Ascending aorta (tissue), 2 donors: ENCODE measurements at places on chromosomes 3 and 15.
A peak's percentile ranks its signal among the peaks of the same experiment; 100 is the strongest.

DNA sequence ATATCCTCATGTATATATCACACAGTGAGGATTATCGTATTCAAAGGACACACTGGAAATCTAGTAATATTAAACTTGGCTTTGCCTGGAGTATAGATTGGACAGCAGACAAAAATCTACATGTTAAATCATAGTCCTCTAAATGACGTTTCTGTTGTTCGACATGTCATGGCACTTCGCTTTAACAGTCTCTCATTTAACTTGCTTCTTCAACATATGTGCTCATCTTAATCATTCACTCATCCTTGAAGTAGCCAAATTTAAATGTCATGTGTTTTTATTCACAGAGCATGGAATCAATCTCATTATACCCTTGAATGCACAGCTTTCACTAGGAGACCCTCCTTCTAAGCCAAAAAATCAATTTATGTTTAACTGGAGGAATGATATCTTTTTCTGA lies 417.0 kb upstream of the CNTN6 start:
- DNase-seq = no peak

GRCh38 chr3:151548195-151548594 lies 87.3 kb upstream of the IGSF10 start:
- no peak for DNase-seq

DNA sequence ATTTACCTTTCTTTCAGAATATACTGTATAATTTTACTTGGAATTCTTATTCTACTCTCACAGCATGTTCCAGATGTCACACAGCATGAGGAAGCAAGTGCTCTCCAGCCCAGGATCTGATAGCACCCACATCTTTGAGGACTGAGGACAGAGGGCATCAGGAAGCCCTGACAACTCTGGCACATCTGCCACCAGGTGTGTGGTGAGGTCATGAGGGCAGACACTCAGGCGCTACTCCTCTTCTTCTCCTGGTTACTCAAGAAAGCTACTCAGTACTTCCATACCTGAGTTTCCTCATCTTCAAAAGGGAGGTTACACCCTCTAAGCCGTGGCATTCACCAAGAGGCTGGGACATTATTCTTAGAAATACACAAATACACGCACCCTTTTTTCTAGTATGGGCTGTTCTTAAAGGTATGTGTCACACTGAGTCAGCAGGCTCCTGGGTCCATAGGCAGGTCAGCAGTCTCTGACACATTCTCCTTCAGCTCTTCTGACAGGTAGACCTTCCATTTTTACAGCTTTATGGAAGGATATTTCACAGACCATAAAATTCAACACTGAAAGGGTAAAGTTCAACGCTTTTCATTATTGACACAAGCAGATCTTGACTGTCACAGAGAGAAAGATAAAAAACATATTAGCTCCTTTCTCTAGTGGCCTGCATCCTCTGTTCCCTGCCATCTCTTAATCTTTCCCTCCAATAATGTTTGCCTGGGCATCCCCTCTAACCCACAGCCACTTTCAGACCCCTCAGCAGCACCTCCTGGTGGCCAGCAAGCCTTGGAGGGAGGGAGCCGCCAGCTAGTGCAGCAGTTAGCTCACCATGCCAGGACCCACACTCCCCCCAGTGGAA lies 103.2 kb upstream of the TJP1 start:
- DNase-seq = peak; percentile 71

- DNase-seq = no peak
These were observed 51.5 kb downstream of the RAD18 start for GRCh38 chr3:8911781-8912180.

DNA sequence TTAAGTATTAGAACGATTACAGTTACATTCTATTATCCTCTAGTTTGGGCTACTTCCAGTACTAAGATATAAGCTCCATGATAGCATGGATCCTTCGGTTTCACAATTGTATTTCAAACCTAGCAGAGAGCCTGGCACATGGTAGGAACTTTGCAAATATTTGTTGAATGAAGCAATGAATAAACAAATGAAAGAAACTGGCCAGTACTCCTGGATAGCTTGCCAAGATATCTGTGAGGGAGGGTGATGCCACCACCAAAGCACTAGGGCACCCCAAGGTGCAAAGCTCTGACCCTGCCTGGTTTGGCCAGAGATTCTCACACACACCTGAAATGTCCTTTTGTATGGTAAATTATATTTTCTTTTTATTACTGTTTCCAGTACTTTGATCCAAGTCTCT lies 44.3 kb upstream of the PLAAT1 start:
- no peak for DNase-seq
